ENCODE measurements at places on chromosomes 11 and 22.

GRCh38 chr22:49150801-49151221 lies 676.9 kb downstream of the BRD1 start:
- H3K36me3 ChIP-seq = no peaks in the 10 kb centered on the region
- H3K27me3 ChIP-seq = no peaks in the 10 kb centered on the region
- no peak overlapping the region for H3K4me3 ChIP-seq
- no peak overlapping the region for H3K27ac ChIP-seq

DNA sequence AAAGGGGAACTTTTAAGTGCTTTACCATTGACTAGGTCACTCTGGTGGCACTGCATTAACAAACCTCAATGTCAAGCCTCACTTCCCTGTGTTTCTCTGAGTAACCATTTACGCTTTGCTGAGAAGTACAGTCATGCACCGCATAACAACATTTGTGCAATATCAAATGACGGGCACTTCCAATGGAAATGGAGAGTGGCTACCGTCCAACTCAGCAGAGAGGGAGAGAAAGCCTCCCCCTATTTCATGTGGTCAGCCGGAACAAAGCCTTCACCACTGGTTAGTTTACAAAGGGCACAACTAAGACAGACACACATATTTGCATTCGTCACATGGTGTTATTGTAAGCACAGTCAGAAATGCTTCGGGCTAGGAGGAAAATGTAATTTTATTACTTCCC lies 117.3 kb downstream of the RASSF10 start:
- no peak overlapping the region for H3K27ac ChIP-seq
- H3K27me3 ChIP-seq = peaks cover 12% of the 10 kb centered on the region
- no peak overlapping the region for H3K4me3 ChIP-seq

DNA sequence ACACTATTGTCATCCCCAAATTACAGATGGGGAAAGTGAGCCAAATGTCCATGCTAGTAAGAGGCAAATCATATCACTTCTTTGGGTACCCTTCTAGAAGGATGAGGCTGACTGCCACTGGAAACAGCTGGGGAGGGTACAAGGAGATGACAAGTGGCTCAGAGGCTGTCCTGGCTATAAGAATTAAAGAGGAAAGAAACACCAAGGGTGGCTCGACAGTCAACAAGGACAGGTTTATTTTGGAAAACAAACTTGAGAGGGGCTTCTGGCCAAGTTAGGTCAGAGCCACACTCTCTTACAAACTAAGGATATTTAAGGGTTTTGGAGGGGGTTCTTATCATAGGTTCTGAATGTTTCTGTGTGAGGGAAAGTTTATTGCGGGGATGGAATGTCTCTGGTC lies 2.1 kb upstream of the MIF start:
- H3K36me3 ChIP-seq = peaks cover 22% of the 10 kb centered on the region
- peak overlapping the region; percentile 96 for H3K27ac ChIP-seq
- H3K4me1 ChIP-seq = peaks cover 36% of the 10 kb centered on the region

GRCh38 chr11:122468965-122469364 lies 186.6 kb upstream of the UBASH3B start:
- no peaks in the 10 kb centered on the region for H3K27me3 ChIP-seq
- no peak overlapping the region for H3K27ac ChIP-seq
- no peak overlapping the region for H3K4me3 ChIP-seq
- H3K4me1 ChIP-seq = no peaks in the 10 kb centered on the region

- peaks cover 97% of the 10 kb centered on the region for H3K4me1 ChIP-seq
- DNase-seq = no peak
- H3K27me3 ChIP-seq = no peaks in the 10 kb centered on the region
Observed at GRCh38 chr11:128496249-128496648, 91.1 kb downstream of the ETS1 start.

DNA sequence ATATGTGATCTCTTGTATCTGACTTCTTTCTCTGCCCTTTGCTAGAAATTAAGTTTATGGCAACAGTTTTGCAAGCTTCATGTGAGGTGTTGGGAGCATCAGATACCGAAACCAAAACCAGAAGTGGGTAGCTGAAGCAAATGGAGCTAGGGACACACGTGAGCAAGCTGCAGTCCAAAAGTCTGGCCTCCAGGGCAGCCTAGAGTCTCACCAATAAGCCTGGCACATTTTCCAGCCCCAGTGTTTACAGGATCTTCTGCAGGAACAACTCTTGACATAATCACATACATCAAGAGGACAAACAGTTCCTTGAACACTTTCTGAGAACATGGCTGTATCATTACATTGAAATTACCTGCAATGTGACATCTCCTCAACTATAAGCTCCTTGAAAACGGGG lies 114.1 kb downstream of the LARGE1 start:
- no peaks in the 10 kb centered on the region for H3K36me3 ChIP-seq
- H3K27me3 ChIP-seq = no peaks in the 10 kb centered on the region
- no peak for DNase-seq
- H3K27ac ChIP-seq = no peak overlapping the region
- no peaks in the 10 kb centered on the region for H3K4me1 ChIP-seq

GRCh38 chr22:23058481-23059283 lies 11.6 kb upstream of the GNAZ start:
- no peaks in the 10 kb centered on the region for H3K36me3 ChIP-seq
- H3K4me1 ChIP-seq = no peaks in the 10 kb centered on the region

- no peak overlapping the region for H3K27ac ChIP-seq
- no peak for DNase-seq
- H3K36me3 ChIP-seq = no peaks in the 10 kb centered on the region
Observed at GRCh38 chr11:84061726-84062125, 775.6 kb upstream of the CCDC90B start.

DNA sequence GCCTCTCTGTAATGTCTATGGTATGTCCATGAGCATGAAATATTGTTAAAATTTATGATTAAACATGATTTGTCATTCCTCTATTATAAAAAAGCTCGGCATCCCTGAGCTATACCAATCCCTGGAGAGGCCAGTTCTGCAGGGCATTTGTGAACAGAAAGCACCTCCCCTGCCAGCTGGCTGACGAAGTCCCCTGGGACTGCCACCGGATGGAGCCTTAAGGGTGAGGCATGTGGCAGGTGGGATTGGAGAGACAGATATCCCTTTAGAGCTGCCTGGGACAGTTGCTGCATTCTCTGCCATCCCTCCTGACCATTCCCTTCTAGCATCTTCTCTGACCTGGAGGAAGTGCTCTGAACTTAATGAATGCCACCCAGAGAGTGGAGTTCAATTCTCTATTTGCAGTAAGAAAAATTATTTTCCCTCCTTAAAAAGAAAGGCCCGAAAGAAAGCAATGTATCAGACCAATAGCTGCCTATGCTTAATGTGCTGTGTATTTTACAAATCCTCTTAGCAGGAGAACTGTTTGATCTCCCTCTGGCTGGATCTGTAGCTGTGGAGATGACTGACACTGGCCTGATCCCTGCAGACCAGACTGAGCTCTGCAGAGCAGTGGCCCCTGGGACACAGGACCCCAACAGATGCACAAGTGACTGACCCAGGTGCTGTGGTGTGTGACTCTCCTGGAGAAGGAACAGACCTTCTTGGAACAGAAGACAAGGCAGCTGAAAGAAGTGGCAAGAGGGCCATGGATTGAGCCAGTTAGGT lies 219.0 kb upstream of the NAV2 start:
- no peak overlapping the region for H3K27ac ChIP-seq
- no peak for DNase-seq
- no peaks in the 10 kb centered on the region for H3K36me3 ChIP-seq
- H3K4me3 ChIP-seq = no peak overlapping the region

DNA sequence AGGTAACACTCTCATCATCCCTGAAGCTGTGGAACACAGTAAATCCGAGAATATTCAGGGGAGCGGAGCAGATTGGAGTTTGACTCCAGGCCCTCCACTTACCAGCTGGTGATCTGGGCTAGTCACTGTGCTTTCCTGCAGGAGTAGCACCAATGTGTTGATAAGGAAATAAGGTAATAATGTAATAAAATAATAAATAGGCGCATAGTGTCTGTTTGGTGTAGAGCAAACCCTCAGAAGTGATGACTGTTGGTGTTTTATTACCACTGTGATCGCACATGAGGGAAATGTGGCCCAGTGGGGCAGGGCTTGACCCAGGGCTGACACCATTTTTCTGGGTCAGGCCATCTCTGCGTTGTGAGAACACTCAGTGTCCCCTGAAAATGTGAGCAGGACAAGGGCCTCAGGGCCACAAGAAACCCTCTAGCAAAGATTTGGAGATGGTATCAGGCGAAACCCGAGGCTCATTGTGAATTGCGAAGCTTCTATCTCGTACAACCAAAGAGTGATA lies 563.9 kb upstream of the B3GAT1 start:
- no peaks in the 10 kb centered on the region for H3K27me3 ChIP-seq
- H3K27ac ChIP-seq = no peak overlapping the region
- DNase-seq = no peak
- H3K36me3 ChIP-seq = no peaks in the 10 kb centered on the region

DNA sequence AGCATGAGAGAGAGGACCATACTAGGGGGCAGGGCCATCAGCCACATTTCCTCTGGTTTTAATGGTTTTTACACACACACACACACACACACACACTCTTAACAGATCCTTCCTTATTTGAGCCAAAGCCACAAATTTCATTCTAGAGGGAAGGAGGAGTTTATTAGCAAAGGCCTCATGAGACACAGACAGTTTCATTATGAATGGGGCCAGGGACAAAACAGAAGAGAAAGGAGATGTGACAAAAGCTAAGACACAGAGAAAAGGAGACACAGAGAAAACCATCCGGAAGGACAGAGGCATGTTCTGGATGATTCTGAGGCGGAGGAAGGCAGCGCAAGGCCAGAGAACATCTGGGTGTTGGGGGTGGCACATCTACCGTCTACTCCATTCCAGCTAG lies 32.2 kb upstream of the ARFGAP3 start:
- H3K4me3 ChIP-seq = no peak overlapping the region
- H3K27ac ChIP-seq = peak overlapping the region; percentile 62
- H3K4me1 ChIP-seq = peaks cover 56% of the 10 kb centered on the region
- H3K27me3 ChIP-seq = no peaks in the 10 kb centered on the region
- DNase-seq = no peak
- H3K36me3 ChIP-seq = peaks cover 15% of the 10 kb centered on the region

DNA sequence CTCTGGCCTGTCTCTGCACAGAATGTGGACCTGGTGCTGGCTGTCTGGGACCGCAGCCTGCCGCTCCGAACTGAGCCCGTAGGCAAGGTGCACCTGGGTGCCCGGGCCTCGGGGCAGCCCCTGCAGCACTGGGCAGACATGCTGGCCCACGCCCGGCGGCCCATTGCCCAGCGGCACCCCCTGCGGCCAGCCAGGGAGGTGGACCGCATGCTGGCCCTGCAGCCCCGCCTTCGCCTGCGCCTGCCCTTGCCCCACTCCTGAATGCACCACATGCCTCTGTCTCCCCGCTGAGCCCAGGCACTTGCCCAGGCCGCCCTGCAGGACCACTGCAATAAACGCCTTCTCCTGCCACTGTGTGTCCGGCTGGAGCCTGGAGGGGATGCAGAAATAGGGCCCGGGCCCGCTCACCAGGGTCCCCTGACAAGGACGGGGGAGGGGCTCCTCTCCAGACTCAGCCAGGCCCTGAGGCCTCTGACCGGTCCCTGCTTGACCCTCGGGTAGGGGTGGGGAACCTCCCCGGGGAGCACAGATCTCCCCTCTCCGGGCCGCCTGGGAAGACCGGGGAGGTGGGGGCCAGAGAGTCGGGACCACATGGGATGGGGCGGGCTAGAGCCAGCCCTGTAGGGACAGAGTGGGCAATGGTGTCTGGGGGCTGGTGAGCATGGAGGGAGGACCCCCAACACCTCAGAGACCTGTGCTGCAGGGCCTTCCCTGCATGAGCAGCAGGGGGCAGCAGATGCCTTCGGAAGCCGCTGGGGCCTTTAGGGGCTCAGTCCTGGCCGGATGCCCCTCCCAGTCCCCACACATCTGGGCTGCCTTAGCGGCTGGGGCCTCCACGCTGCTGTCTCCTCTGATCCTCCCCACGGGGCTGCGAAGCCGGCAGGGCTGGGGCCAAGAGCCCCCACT lies 1.4 kb upstream of the TNNI2 start:
- no peaks in the 10 kb centered on the region for H3K36me3 ChIP-seq
- no peak overlapping the region for H3K4me3 ChIP-seq
- peaks cover 10% of the 10 kb centered on the region for H3K4me1 ChIP-seq
- DNase-seq = peak; percentile 92
- H3K27ac ChIP-seq = no peak overlapping the region
- H3K27me3 ChIP-seq = peaks cover 33% of the 10 kb centered on the region

- H3K27me3 ChIP-seq = peaks cover 43% of the 10 kb centered on the region
- DNase-seq = no peak
- peaks cover 11% of the 10 kb centered on the region for H3K4me1 ChIP-seq
- no peaks in the 10 kb centered on the region for H3K36me3 ChIP-seq
- H3K4me3 ChIP-seq = no peak within 1 kb of the TSS
- no peak within 1 kb of the TSS for H3K27ac ChIP-seq
Observed at GRCh38 chr11:18726040-18726439, at the start of gene IGSF22. Gene IGSF22 (minus strand): TSS chr11:18726188. CDS start chr11:18724236, 1,952 bp downstream.

DNA sequence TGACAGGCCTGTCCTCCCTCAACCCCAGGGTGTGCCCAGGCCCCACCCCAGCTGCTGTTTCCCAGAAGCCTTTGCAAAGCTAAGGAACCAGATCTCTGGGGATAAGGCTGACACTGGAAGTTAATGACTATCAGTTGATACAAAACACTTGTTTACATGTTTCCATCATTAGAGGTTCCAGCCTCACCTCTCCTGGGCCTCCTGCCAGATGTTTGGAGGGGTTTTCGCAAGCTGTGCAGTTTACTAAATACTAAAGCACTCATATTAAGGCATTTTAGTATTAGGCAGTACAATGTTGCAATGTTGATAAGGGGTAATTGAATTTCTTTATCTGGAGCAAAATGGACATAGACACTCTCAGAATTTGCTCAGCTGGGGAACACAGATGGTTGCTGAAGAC lies 218.7 kb downstream of the INSC start:
- H3K27ac ChIP-seq = no peak overlapping the region
- H3K36me3 ChIP-seq = no peaks in the 10 kb centered on the region
- H3K4me1 ChIP-seq = no peaks in the 10 kb centered on the region
- peaks cover 3% of the 10 kb centered on the region for H3K27me3 ChIP-seq
- DNase-seq = no peak
- H3K4me3 ChIP-seq = no peak overlapping the region

- H3K27ac ChIP-seq = no peak overlapping the region
- H3K4me3 ChIP-seq = no peak overlapping the region
- no peaks in the 10 kb centered on the region for H3K36me3 ChIP-seq
- DNase-seq = peak; percentile 22
Observed at GRCh38 chr22:34111210-34111824, 191.0 kb upstream of the LARGE1 start.

DNA sequence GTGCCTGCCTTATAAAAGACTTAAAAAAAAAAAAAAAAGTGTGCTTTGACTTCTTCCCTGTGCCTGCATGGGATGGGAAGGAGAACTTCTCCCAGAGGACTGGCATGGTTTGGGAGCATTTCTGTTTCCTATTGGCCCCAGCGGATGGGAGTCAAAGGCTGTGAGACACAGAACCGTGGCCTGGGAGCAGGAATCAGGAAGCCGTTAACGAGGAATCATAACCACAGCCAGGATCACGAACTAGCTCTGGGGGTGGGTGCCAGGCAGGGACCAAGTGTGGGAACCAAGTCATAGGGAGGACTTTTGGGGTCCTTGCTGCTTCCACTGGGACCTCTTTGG lies 526 bp downstream of the C1QTNF6 start:
- H3K4me3 ChIP-seq = no peak overlapping the region
- H3K36me3 ChIP-seq = peaks cover 9% of the 10 kb centered on the region
- H3K27ac ChIP-seq = peak overlapping the region; percentile 73
- H3K4me1 ChIP-seq = peaks cover 59% of the 10 kb centered on the region

- no peaks in the 10 kb centered on the region for H3K27me3 ChIP-seq
- no peaks in the 10 kb centered on the region for H3K36me3 ChIP-seq
- peaks cover 5% of the 10 kb centered on the region for H3K4me1 ChIP-seq
- H3K27ac ChIP-seq = no peak overlapping the region
- H3K4me3 ChIP-seq = no peak overlapping the region
Observed at GRCh38 chr11:76918941-76919386, 58.2 kb downstream of the ACER3 start.

- DNase-seq = no peak
- H3K4me3 ChIP-seq = no peak overlapping the region
- H3K4me1 ChIP-seq = peaks cover 4% of the 10 kb centered on the region
- H3K36me3 ChIP-seq = no peaks in the 10 kb centered on the region
- peaks cover 28% of the 10 kb centered on the region for H3K27me3 ChIP-seq
Observed at GRCh38 chr22:43331069-43331451, 12.1 kb downstream of the SCUBE1 start.

All from activated naive CD4-positive, alpha-beta T cell treated with anti-CD3 and anti-CD28 coated beads, Interleukin-2, amount 10 ng/mL, durations not matched to agents 7 days and 5 days (primary cell).